ENCODE measurements at places on chromosomes 4 and X. TPM values are rescaled to one million over a fixed set of nuclear protein-coding genes. Genes with fewer than 3 reads are reported as not detected.

SMIM31 gene
- not detected for total RNA-seq

ODAPH gene
- not detected for total RNA-seq

INPP4B gene
- total RNA-seq: 2.3 TPM

OPN1LW gene
- total RNA-seq: not detected

NR3C2 gene
- 5.2 TPM for total RNA-seq

All from glomerular endothelial cell (primary cell).